ENCODE measurements at places on chromosomes 6 and 20.

DNA sequence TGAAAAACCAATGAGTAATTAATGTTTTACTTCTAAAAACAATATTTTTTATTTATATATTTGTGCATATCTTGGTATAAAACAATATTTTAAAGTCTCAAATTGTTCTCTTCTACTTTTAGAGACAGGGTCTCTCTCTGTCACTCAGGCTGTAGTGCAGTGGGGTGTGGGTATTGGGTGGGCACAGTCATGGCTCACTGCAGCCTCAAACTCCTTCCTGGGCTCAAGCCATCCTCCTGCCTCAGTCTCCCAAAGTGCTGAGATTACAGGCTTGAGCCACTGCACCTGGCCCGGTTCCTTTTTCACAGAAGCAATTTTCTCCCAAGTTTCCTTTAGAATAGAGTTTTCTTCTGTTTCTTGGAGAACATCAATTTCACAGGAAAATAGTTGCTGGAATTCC, 102.8 kb downstream of the TMEM242 start:
- DNase-seq, result no peak

GRCh38 chr6:113596387-113597230, 260.5 kb upstream of the MARCKS start:
- no peak for DNase-seq

- no peak for DNase-seq
Measured at GRCh38 chr6:51740658-51741057, 346.8 kb downstream of the PKHD1 start.

DNA sequence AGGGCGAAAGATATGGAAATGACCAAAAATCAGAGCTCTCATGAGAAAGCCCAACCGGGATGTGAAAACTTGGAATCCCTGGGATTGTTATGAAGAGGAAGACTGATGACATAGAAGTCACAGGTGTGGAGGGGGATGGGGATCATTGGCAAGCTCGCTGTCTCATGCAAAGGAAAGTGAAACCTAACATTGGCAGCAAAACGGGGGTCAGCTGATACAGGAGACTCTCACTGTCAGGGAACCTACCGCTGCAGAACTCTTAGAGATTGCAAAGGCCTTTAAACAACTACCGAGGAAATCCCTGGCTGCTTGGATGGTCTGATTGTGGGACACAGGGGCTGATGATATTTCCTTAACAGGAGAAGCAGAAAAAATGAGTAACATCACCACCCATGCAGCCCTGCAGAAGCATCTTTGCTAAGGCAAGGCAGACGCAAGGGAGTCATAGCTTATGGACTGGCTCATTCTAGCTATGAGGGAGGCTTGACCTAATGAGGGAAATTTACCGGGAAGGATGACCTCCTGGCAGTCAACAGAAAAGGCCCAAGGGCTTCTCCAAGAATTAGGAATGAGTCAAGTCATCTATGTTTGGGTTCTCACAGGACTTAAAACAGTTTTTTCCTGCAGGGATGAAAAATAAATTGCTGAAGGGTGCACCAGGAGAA, 7.0 kb downstream of the MUC21 start:
- DNase-seq, result no peak

DNA sequence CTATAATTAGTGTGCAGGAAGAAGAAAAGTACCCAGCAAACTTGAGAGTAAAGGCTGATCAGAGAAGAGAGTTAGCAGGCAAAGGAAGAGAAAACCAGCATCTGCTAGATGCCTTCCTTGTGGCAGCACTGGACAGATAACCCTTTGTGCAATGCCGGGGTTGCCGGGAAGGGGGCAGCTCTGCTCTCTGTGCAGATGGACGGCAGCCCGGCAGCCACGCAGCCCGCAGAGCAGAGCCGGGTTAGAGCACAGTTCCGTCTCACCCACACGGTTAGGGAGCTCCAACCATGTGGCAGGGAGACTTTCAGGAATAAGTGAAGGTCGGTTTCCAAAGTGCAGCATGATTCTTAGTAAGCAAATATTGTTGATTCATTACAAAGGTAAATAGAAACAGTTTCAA, 80.0 kb upstream of the RPS6KA2 start:
- DNase-seq, result peak; percentile 52

GRCh38 chr6:5995949-5996713, 10.6 kb downstream of the NRN1 start:
- DNase-seq, result no peak

DNA sequence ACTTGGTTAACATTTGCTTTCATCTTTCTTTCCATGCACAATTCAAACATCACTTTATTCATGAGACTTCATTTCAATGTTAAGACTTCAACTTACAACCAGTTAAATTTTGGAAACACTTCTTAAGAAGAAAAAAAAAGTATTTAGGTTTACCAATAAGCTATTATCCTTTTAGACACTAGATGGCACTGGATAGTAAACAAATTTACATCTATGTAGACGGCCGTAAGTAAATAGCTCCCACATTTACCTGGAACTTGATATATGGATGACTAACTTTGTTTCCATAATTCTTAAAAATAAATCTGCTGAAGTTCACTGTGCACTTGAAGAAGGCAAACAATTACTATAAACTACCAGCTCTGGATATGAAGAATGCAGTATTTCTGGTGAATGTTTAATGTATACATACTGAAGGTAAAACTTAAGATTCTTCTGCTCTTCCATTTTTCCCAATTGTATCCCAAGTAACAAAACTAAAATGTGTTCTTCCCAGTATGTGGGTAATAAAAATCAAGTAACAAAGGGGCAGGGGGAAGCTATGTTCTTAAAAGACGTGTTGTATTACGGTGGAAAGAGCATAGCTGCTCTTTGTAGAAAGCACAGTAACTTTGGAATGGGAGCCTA, 130.6 kb upstream of the C6orf118 start:
- no peak for DNase-seq

- DNase-seq, result no peak
Measured at GRCh38 chr6:129491436-129491835, 218.5 kb downstream of the ARHGAP18 start.

DNA sequence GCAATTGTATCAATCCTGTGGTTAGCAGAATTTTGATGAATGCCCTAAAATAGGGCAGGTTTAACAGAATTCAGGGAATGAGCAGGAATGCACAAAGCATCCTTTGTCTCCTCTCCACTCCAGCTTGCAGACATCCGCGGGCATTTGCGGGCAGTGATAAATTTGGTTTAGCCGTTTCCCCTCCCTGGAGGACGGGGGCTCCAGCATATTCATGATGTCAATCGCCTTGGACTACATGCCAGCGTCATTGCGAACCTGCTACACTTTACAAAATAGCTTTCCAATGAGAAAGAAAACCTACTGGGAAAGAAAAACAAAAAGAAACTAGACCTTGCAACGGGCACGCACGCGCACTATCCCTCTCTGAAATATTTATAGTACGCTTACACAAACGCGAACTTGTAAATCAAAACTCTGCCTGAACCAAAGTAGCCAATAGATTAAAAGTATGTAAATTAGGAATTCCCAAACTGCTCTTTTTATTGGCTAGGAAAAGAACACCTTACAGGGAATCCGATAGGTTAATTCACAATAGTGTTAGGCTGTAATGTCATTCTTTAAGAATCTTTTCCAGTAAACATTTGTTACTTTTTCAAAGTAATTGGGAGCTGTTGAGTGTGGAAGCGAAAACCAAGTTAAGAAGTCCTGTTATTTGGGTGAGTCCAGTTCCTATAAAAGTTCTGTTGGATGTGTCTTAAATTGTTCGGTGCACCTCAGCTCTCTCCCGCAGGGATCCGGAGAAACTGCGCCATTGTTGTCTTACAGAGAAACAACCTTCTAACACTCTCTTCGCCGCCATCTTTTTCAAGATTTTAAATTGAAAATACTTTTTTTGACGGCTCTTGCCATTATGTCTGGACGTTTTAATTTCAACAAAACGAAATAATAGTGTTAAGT, 136.7 kb downstream of the HFE start:
- no peak for DNase-seq

- DNase-seq, result no peak
Measured at GRCh38 chr6:136783021-136783420, 9.3 kb downstream of the MAP3K5 start.

DNA sequence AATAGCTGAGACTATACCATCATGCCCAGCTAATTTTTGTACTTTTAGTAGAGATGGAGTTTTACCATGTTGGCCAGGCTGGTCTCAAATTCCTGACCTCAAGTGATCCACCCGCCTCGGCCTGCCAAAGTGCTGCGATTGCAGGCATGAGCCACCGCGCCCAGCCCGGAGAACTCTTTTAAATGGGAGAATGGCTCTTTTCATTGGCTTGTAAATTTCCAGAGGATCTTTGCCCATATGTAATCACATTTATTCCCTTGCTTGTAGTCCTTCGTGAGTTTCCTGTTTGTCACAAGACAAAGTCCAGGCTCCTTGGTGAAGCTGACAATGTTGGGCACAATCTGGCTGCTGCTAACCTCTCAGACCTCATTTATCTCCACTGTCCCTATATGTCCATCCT, 135.1 kb downstream of the CEP57L1 start:
- no peak for DNase-seq

DNA sequence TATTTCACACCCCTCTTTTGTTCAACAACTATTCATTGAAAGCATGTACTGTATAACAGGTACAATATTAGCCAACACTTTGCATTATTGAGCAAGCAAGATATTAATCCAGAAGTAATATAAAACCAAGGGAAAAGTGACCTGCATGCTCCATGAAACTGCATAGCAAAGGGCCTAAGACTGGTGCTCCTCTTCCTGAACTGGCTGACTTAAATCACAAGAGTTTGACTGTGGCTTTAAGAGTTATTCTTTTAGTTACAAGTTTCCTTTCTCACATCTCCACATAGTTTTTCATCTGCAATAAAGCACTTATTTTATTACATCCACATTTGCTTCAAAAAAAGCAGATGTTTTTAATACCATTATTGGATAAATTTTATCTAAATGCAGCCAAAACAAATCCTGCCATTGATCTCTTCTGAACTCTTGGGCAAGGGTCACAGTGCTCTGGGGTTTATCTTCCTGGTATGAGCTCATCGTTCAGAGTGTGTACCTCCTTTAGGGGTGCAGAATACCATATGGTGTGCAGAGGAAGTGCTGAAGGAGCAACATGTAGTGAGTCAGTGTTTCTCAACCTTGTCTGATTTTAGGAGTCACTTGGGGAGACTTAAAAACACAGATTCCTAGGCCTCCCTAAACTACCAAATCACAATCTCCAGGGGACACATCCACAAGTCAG, 1225.9 kb upstream of the MAP3K7 start:
- DNase-seq, result no peak

GRCh38 chr6:170435766-170436165, 117.3 kb downstream of the PSMB1 start:
- DNase-seq, result no peak

- no peak for DNase-seq
Measured at GRCh38 chr6:8329562-8329961, 105.8 kb downstream of the SLC35B3 start.

DNA sequence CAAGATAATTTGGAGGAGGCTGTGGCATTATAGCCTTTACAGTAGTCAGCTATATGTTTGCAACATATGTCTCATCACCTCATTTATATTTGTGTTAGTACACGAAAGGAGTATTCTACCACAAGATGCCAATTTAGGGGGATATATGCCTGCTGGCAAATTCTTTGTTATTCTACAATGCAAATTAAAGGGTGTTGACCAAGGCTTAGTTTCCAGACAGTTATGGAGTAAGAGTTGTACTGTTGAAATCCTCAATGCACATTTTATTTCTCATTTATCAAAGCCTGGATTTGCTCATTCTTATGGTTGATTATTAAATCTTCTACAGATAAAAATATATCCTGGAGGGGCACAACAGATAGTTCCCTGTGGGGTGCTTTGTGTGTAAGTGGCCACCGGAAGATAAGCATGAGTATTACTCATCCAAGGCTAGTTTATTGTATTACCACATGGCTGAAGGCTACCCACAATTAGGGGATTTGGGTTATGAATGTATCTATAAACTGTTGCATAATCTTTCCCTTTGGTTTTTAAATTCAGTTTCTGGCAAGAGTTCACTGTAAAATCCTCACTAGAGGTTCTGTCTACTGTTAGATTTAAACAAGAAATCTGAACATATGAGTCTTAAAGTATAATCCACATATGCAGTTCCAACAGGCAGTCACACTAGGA, 9.0 kb downstream of the CST9 start:
- no peak for DNase-seq

- no peak for DNase-seq
Measured at GRCh38 chr6:132785936-132786335, 12.5 kb downstream of the SLC18B1 start.

GRCh38 chr6:44539701-44540355, 152.3 kb downstream of the CDC5L start:
- no peak for DNase-seq

DNA sequence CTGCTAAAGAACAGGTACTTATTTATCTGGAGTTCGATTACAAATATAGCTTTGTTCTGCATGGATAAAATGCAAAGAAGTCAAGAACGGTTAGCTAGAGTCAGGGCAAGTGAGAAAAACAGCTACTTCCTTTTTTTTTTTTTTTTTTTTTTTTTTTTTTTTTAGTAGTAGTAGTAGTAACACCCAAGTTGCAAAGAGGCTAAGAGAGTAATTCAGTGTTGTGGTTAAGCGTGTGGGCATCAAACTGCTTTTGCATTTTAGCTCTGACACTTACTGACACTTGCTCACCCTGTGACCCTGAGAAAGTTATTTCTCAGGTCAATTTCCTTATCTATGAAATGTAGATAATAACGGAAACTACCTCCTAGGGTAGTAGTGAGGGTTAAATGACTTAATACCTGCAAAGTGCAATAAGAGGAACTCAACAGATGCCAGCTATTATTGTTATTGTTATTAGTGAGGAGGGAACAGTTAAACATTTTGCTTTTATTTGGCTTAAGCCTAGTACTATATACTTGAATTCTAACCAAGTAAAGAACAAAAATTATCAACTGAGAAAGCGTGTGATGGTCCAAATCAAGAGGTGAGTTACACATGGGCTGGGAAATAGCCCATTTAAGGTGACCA, 86.7 kb upstream of the BACH2 start:
- no peak for DNase-seq

GRCh38 chr6:4636881-4637224, 139.4 kb upstream of the CDYL start:
- no peak for DNase-seq

DNA sequence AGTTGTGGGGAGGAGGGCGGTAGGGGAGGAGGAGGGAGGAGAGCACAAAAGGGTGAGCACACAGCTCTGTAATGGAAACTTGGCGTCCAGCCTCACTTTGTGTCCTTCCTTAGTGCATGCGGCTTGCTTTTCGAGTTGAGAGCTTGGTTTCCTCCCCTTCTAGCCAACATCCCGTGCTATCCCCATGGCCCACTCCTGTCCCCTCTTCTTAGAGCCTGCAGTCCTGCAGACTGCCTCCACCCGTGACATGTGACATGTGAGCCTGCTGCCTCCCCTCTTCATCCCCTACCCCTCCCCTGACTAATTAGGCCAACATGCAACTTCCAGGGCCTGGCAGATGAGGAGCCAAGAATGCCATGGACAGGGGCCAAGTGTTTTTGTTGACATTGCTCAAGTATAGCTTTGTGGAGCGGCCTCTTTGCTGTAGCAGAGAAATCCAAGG, 63.2 kb downstream of the SLC24A3 start:
- DNase-seq, result no peak

Data from iPS DF 6.9 (cell line).